ENCODE measurements at places on chromosomes 6 and 20.

DNA sequence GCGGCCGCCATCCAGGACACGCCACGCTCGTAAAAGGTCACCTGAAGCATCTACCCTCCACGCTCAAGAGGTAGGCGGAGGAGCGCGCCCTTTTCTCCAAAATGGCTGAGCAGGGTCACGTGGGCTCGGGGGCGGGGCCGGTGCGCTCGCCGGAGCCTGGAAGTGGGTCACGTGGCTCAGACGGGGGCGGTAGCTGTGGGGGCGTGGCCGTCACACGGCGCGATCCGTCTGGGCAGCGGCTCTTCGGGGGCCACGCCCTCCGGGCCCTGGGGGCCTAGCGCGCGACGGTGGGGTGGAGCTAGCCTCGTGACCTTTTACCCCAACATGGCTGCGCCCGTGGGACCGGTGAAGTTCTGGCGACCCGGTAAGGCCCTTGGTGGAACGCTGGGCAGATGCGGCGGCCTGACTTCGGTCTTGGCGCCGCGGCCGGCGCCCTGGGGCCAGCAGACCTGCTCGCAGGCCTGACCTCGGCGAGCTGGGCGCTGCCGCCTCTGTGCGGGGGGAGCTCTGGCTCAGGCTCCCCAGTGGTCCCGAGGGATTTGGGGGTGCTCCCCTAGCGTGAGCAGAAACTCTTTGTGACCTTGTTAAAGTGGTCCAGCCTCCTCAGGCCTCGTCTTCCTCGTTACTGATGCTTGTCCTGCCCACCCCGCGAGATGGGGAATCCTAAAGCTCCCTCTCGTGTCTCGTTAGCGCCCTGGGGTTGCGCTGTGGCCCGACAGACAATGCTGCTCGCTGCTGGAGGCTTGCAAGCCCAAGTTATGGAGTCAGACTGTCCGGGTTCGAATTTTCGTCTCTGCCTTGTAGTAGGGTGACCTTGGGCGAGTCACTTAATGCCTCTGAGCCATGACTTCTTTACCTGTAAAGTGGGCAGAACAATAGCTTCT lies at the start of gene DHX35:
Gene DHX35, plus strand, starts transcription at position 301 of the 884 bp plus-strand sequence. Its CDS starts 24 bp downstream, at position 325.
- H3K27ac ChIP-seq, result peak within 1 kb of the TSS; percentile 81
- no peaks in the 10 kb centered on the region for H3K36me3 ChIP-seq
- DNase-seq, result peak; percentile 99
- H3K27me3 ChIP-seq, result no peaks in the 10 kb centered on the region
- peaks cover 4% of the 10 kb centered on the region for H3K4me1 ChIP-seq

DNA sequence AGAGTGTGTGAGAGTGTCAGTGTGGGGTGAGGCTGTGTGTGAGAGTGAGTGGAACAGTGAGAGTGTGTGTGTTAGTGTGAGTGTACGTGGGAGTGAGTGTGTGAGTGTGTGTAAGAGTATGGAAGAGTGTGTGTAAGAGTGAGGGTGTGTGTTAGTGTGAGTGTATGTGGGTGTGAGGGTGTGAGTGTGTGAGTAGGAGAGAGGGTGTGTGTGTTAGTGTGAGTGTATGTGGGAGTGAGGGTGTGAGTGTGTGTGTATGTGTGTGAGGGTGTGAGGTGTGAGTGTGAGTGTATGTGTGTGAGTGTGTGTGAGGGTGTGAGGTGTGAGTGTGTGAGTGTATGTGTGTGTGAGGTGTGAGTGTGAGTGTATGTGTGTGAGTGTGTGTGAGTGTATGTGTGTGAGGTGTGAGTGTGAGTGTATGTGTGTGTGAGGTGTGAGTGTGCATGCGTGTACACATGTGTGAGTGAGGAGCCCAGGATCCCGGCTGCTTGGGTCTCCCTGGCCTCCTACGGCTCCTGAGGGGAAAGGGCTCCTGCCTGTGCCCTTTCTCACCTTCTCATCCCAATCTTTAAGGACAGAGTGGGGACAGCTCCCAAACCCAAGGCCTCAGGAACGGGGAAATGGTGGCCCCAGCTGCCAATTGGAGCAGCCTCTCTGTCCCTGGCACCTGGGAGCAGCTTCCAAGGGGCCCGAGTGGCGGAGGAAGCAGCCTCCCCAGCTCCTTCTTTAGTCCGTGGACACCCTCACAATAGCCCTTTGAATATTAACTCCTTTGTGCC lies 100.2 kb downstream of the PSMB1 start:
- H3K27ac ChIP-seq, result no peak overlapping the region
- H3K4me3 ChIP-seq, result peak overlapping the region; percentile 39

DNA sequence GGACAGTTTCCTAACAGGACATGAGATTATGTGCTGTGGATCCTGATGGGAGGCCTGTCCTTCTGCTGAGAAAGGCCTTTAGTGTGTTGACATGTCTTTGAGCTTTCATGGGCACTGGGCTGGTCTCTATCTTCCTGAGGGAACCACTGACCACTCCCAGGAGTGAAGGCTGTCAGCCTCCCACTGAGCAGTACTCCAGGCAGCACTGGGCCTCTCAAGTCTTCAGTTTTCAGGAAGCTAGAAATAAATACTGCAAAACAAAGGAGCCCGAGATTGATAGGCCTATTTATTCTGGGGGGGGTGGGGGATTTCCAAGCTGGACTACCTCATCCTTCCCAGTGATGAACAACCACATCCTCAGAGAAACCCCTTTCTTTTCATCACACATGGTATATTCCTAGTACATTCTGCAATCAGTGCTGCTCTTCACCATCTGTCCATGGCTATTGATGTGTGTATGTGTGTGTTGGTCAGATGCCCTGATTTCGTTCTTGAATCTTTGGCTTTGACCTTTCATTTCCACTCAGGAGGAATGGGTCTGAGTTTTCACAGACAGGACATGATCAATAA lies 180.9 kb upstream of the SPTLC3 start:
- no peaks in the 10 kb centered on the region for H3K27me3 ChIP-seq
- no peak overlapping the region for H3K27ac ChIP-seq
- peaks cover 3% of the 10 kb centered on the region for H3K4me1 ChIP-seq
- no peak for DNase-seq

GRCh38 chr20:46808565-46808964 lies 86.1 kb upstream of the EYA2 start:
- no peaks in the 10 kb centered on the region for H3K36me3 ChIP-seq
- peaks cover 12% of the 10 kb centered on the region for H3K4me1 ChIP-seq
- no peak overlapping the region for H3K27ac ChIP-seq

All from trophoblast cell (in vitro differentiated cells and primary cell).